ENCODE measurements at places on chromosomes 4 and X. TPM values are rescaled to one million over a fixed set of nuclear protein-coding genes. Genes with fewer than 3 reads are reported as not detected.

- DNase-seq: peak; percentile 71
- H3K36me3 ChIP-seq: no peaks in the 10 kb centered on the region
- no peaks in the 10 kb centered on the region for H3K27me3 ChIP-seq
- H3K27ac ChIP-seq: no peak overlapping the region
- H3K4me1 ChIP-seq: peaks cover 39% of the 10 kb centered on the region
Observed at GRCh38 chr4:13701937-13702446, 74.5 kb upstream of the BOD1L1 start.

DNA sequence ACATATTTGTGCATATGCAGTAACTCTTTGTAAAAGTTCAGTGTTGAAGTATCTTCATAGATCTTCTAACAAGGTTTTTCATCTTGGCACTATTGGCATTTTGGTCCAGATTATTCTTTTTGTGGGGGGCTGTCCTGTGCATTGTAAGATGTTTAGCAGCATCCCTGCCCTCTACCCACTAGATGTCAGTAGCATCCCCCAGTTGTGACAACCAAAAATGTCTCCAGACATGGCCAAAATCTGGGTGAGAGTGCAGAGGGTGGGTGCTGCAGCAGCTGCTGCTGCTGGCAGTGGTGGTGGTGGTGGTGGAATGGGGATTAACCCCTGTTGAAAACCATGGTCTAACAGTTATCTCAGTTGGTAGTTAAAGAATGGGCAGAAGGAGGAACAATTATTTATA is 370.0 kb downstream of the GPAT3 start:
- no peak overlapping the region for H3K27ac ChIP-seq
- H3K4me3 ChIP-seq: no peak overlapping the region
- DNase-seq: no peak

DNA sequence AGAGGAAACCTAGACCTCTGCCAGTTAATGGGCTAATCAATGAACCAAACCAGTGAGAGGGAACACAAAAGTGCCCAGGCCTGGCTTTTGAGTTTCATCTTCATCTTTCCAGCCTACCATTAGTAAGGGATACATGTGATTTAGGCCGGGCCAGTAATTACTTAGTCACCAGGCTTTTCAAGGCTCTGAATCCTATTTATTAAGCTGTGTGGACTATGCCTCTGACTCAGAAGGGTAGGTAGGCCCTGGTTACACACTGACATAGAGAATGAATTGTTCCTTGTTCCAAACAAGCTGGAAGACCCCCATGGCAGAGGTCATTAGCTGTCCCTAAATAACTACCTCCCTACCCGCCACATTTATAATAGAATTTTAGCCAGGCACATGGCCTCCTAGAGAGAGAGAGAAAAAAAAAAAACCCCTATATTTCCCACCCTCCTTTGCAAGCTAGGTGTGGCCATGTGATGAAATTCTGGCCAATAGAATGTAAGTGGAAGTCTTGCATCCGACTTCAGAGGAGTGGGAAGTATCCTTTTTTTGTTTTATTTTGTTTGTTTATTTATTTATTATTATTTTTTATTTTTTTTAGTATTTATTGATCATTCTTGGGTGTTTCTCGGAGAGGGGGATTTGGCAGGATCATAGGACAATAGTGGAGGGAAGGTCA is 112.3 kb upstream of the BCOR start:
- no peaks in the 10 kb centered on the region for H3K27me3 ChIP-seq
- no peak overlapping the region for H3K4me3 ChIP-seq
- no peak for DNase-seq
- no peaks in the 10 kb centered on the region for H3K4me1 ChIP-seq
- H3K27ac ChIP-seq: no peak overlapping the region
- H3K36me3 ChIP-seq: no peaks in the 10 kb centered on the region

GRCh38 chr4:16225167-16225862 is 956 bp downstream of the TAPT1 start:
- peak overlapping the region; percentile 96 for H3K27ac ChIP-seq
- no peaks in the 10 kb centered on the region for H3K36me3 ChIP-seq

TMEM255A gene
- polyA plus RNA-seq: 0.22 TPM

DNA sequence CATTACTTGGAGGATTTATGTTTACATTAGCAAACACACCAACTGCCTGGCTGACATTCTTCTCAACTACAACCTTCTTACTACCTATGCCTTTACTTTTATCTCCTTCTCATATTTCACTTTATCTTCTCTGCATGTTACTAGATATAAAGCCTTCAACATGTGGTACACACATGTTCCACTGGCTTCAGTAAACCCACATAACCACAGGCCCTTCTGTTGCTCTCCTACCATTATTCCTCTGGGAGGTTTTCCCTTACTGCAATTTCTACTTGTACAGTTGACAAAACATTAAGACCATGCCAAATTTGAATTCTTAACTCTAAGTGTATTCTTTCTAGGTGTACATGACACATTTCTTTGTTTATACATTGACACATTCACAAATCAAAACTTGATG is 133.1 kb downstream of the ARAP2 start:
- no peaks in the 10 kb centered on the region for H3K27me3 ChIP-seq
- no peak overlapping the region for H3K4me3 ChIP-seq
- H3K4me1 ChIP-seq: no peaks in the 10 kb centered on the region
- H3K27ac ChIP-seq: no peak overlapping the region

- H3K4me1 ChIP-seq: no peaks in the 10 kb centered on the region
- H3K4me3 ChIP-seq: no peak overlapping the region
- no peak overlapping the region for H3K27ac ChIP-seq
- no peaks in the 10 kb centered on the region for H3K36me3 ChIP-seq
- H3K27me3 ChIP-seq: no peaks in the 10 kb centered on the region
- DNase-seq: no peak
Observed at GRCh38 chr4:5366421-5366820, 315.1 kb downstream of the STK32B start.

TRIM2 gene
- polyA plus RNA-seq: 21.5 TPM

- H3K4me1 ChIP-seq: no peaks in the 10 kb centered on the region
- no peaks in the 10 kb centered on the region for H3K27me3 ChIP-seq
- DNase-seq: no peak
- no peak overlapping the region for H3K27ac ChIP-seq
- no peaks in the 10 kb centered on the region for H3K36me3 ChIP-seq
Observed at GRCh38 chr4:124867536-124867935, 155.0 kb upstream of the ANKRD50 start.

HERC5 gene
- polyA plus RNA-seq: 2.9 TPM

DNA sequence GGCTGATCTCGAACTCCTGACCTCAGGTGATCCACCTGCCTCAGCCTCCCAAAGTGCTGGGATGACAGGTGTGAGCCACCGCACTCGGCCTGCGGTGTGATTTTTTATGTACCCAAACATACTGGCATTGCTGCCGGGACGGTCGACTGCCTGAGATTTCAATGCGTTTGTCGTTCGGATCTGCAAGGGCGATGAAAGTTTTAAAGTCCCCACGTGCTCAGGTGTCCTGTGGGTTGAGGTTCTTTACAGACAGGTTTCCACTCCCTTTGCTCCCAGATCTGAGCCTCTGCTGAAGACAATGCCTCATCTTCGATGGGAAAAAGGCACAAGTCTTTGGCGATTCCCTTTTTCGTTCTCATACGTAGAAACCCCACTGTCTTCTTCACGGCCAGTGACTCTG is 78.1 kb upstream of the SHOX start:
- no peaks in the 10 kb centered on the region for H3K27me3 ChIP-seq
- no peak for DNase-seq
- H3K4me1 ChIP-seq: no peaks in the 10 kb centered on the region
- no peak overlapping the region for H3K4me3 ChIP-seq
- no peak overlapping the region for H3K27ac ChIP-seq

SLC10A7 gene
- polyA plus RNA-seq: 2.2 TPM

GRCh38 chr4:135382280-135382959 is 1180.8 kb upstream of the PABPC4L start:
- H3K4me3 ChIP-seq: no peak overlapping the region
- H3K27me3 ChIP-seq: no peaks in the 10 kb centered on the region
- H3K4me1 ChIP-seq: no peaks in the 10 kb centered on the region
- DNase-seq: no peak

SLC25A5 gene
- 850 TPM for polyA plus RNA-seq

DNA sequence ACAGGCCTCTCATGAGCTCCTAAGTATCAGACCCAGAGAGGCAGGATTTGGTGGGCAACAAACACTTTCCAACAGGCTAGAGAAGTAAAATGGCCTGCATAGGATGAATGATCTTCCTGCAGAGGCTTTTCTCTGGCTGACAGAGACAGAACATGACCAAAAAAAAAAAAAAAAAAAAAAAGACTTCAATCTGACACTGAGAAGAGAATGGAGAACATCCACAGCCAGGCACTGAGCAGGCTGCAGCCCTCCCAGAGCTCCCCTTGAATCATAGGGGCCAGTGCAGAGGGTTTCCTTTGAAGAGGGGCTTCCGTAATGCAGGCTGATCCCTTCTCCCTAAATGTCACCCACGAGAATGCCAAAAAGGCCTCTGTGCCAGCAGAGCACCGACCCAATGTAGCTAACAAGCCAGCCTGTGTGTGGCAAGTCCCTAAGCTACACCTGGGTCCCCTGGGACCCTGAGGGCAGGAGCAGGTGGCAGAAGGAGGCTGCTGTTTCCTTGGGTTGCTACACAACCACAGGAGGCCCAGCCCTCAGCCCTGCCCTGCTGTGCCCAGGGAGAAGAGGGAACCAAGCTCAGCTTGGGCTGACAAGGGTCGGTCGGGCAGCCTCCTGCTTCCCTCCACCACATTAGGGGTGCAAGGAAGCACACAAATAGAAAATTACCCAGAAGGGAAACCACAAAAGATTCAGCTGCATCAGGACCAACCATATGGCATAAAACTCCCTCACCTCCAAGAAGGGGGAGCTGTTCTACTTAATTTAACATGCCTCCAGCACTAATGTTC is 55.6 kb downstream of the MAP7D2 start:
- no peak for DNase-seq
- no peaks in the 10 kb centered on the region for H3K27me3 ChIP-seq
- no peak overlapping the region for H3K27ac ChIP-seq
- no peaks in the 10 kb centered on the region for H3K4me1 ChIP-seq
- H3K36me3 ChIP-seq: no peaks in the 10 kb centered on the region

SLC9B1 gene
- 0.93 TPM for polyA plus RNA-seq

DNA sequence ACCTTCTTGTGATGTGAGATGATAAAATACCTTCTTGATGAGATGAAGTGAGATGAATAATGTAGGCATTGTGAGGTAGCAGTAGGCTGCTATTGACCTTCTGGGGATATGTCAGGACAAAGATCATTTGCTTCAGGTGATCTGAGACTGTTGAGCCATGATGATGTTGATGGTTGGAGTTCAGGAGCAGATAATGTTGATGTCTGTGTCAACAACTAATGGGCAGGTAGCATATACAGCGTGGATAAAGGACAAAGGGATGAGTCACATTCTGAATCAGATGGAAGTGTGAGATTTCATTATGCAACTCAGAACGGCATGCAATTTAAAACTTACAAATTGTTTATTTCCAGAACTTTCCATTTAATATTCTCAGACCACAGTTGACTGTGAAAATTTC is 57.3 kb downstream of the RAP1GDS1 start:
- no peak for DNase-seq
- H3K27me3 ChIP-seq: no peaks in the 10 kb centered on the region
- no peaks in the 10 kb centered on the region for H3K4me1 ChIP-seq
- no peak overlapping the region for H3K4me3 ChIP-seq
- H3K36me3 ChIP-seq: peaks cover 2% of the 10 kb centered on the region
- H3K27ac ChIP-seq: no peak overlapping the region

BEX5 gene
- polyA plus RNA-seq: 5.6 TPM

ZIC3 gene
- 0.01 TPM for polyA plus RNA-seq

NSUN7 gene
- polyA plus RNA-seq: 1.1 TPM

DNA sequence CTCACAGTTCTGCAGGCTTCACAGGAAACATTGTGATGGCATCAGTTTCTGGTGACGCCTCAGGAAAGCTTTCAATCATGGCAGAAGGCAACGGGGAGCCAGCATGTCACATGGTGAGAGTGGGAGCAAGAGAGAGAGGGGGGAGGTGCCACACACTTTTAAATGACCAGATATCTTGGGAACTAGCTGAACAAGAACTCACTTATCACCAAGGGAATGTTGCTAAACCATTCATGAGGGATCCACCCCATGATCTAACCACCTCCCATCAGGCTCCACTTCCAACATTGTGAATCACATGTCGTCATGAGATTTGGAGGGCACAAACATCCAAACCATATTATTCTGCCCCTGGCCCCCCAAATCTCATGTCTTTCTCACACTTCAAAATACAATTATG is 43.3 kb upstream of the GPR173 start:
- DNase-seq: no peak
- H3K4me1 ChIP-seq: no peaks in the 10 kb centered on the region
- no peaks in the 10 kb centered on the region for H3K27me3 ChIP-seq
- H3K27ac ChIP-seq: no peak overlapping the region
- no peak overlapping the region for H3K4me3 ChIP-seq
- H3K36me3 ChIP-seq: no peaks in the 10 kb centered on the region

DNA sequence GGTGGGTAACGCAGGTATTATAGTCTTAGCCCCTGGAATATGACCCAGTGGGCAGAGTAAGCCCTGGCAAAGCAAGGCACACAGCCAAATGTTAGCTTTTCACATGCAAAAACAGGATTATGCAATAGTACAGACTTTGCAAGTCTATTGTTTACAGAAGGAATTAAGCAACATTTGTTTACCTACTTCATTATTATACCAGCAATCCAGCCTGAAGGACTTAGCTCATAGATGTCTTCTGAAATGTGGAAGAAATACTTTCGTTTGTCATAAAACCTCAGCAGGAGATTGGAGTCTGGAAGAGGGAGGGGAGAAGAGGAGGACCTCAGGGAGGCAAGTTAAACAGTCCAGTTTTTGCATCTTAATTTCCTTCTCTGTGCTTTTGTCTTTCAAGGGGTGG is 226.7 kb upstream of the CENPE start:
- H3K36me3 ChIP-seq: no peaks in the 10 kb centered on the region
- H3K4me1 ChIP-seq: no peaks in the 10 kb centered on the region
- no peak overlapping the region for H3K4me3 ChIP-seq
- no peak for DNase-seq
- no peak overlapping the region for H3K27ac ChIP-seq

S100G gene
- 34.9 TPM for polyA plus RNA-seq

GRCh38 chr4:55435141-55435841 is 39.5 kb downstream of the TMEM165 start:
- H3K27me3 ChIP-seq: no peaks in the 10 kb centered on the region
- H3K4me1 ChIP-seq: peaks cover 2% of the 10 kb centered on the region
- no peak overlapping the region for H3K4me3 ChIP-seq
- DNase-seq: peak; percentile 33
- no peak overlapping the region for H3K27ac ChIP-seq
